Activated CD4-positive, alpha-beta T cell treated with anti-CD3 and anti-CD28 coated beads, Interleukin-2, amount 50 U/mL, for 4 hours (primary cell): ENCODE measurements at places on chromosomes 3 and 15.
A peak's percentile ranks its signal among the peaks of the same experiment; 100 is the strongest.

DNA sequence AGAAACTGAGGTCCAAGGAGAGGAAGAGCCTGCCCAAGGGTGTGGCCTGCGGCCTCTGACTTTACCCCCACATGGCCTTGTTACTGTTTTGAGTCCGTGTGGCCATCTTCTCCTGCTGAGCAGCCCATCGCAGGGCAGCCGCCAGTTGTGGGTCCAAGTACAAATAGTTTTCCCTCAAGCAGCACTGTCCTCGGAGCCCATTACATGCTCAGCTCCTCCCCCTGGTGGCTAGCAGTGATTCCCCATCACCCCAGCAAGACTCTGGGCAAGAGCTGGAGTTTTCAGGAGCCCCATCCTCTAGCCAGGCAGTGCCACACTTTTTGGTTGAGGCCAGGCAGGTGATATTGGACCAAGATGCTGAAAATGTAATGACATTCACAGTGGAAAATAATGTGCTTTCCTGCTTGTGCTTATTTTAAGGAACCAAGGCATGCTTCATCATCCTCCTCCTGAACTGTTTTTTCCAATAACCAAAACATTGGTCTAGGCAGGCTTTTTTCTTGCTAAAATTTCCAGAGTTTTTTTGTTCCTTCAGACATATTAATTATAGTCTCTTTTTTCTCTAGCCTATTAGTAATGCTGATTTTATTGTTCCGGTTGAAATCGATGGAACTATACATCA lies 23.2 kb upstream of the VILL start:
- peak; percentile 53 for DNase-seq

GRCh38 chr15:25694823-25695312 lies 168.3 kb downstream of the ATP10A start:
- DNase-seq = no peak

- no peak for DNase-seq
Measured at GRCh38 chr3:108158251-108158650, 64.0 kb downstream of the IFT57 start.

- no peak for DNase-seq
Measured at GRCh38 chr3:123533554-123534159, 51.2 kb downstream of the HACD2 start.

DNA sequence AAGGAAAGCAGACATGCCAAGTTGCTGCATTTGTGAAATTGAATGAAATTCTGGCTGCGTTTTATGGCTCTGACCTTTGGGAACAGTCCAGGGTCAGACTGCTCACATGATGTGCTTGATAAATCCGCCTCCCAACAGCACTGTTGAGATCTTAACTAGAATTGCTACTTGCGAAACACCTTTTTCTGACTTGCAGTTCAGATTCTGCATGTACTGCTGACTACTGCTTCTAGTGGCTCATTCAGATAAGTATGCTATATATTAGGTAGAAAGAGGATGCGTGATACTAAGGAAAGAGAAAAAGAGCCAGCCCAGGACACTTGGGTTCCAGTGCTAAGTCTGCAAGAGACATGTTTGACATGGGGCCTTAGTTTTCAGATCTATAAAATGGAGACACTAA lies 129.4 kb downstream of the LPP start:
- DNase-seq = no peak

DNA sequence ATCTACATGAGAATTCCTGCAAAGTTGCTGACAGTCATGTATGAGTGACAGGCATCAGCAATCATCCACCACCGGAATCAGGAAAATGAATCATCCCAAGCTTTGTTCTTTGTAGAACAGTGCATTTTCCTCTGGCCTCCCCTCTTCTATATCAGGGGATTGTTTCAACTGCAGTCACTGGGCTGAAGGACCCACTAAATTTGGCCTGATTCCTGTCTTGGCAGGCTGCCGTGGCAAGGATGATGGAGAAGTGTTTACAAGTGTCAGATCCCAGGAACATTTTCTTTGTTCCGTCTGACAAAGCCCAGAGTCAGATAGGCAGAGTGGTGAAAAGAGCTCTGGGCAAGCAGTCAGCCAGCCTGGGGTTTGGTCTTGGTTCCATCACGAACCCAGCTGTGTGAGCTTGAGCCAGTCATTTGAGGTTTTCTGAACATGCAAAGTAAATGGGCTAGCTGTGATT lies 175.1 kb upstream of the TSC22D2 start:
- DNase-seq = no peak

- DNase-seq = peak; percentile 38
Measured at GRCh38 chr15:65249641-65250040, 37.0 kb downstream of the PARP16 start.

GRCh38 chr3:155034786-155035185 lies 45.3 kb upstream of the MME start:
- no peak for DNase-seq

DNA sequence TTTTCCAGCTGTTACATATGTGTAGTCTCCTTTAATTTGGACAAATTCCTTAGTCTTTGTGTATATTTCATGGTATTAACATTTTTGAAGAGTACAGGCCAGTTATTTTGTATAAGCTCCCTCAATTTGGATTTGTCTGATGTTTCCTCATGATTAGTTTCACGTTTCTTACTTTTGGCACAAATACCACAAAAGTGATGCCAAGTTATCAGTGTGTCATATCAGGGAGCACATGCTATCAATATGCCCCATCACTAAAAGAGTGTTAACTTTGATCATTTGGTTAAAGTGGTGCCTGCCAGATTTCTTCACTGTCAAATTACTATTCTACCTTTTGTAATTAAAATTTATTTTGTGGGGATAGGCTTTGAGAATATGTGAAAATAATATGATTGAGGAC lies 14.6 kb downstream of the PCNP start:
- DNase-seq = no peak

GRCh38 chr3:172341482-172342059 lies 106.7 kb downstream of the GHSR start:
- no peak for DNase-seq

DNA sequence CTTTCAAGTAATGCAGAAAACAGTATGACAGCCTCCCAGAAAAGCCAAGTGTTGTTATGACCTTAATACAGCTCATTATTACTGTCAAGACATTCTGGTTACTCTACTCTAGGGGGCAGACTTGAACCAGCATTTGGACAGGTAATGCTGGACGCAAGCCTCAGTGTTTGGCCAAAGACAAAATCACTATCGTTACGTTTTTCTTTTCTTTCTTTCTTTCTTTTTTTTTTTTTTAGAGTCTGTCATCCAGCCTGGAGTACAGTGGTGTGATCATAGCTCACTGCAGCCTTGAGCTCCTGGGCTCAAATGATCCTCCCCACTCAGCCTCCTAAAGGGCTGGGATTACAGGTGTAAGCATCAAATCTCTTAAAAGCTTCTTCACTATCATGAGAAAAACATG lies 29.4 kb upstream of the TMEM45A start:
- DNase-seq = no peak

GRCh38 chr3:129663930-129664646 lies 57.6 kb upstream of the PLXND1 start:
- DNase-seq = no peak

DNA sequence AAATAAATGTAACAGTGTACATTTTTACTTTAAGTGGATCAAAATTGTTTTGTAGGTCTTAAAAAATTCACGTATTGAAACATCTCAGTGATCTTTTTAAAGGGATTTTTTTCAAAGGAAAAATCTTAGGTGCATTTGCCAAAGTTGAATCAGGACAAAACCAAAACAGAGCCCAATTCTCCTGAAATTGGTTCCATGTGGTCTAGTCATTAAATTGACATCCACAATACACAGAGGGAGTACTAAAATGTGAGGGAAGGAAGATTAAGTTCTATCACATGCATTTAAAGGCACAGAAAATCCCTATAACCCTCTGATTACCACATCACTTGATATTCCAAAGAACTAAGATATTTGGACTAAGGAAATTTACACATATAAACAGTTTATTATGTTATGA lies 39.3 kb upstream of the HDC start:
- DNase-seq = no peak

- no peak for DNase-seq
Measured at GRCh38 chr3:159832024-159832423, 156.6 kb upstream of the IL12A start.

DNA sequence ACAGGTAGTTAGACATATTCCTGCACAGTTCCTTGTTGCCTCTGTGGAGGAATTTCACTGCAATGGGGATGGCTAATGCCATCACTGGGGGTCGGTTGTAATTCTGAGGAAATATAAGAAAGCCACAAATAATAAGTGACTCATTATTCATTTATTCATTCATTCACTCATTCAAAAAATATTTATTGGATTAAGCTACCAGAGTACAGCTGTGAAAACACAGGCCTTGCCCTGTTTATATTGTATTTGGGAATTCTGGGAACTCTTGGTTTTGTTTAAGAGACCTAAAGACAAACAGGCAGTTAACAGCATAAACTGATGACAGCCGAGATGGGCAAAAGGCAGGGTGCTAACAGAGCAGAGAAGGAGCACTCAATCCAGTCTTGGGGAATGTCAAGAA lies 23.6 kb downstream of the PTX3 start:
- no peak for DNase-seq

- no peak for DNase-seq
Measured at GRCh38 chr3:71251156-71251775, 332.3 kb downstream of the FOXP1 start.

- DNase-seq = no peak
Measured at GRCh38 chr3:108891833-108892232, 61.8 kb downstream of the GUCA1C start.

GRCh38 chr15:52731732-52732470 lies 52.7 kb upstream of the ATOSA start:
- DNase-seq = no peak

- DNase-seq = no peak
Measured at GRCh38 chr15:70582143-70582945, 181.0 kb downstream of the UACA start.

DNA sequence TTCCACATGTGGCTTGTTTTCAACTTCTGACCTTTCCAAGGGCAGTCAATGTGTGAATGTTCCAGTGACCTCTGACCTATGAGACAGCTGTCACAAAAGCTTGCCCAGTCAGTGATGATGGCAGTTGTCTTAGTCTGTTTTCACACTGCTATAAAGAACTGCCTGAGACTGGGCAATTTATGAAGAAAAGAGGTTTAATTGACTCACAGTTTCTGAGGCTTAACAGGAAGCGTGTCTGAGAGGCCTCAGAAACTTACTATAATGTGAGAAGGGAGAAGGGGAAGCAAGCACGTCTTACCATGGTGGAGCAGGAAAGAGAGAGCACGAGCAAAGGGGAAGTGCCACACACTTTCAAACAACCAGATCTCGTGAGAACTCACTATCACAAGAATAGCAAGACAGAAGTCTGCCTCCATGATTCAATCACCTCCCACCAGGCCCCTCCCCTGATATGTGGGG lies 95.6 kb downstream of the ECT2 start:
- no peak for DNase-seq

GRCh38 chr3:187520027-187520945 lies 149.9 kb downstream of the SST start:
- DNase-seq = no peak

DNA sequence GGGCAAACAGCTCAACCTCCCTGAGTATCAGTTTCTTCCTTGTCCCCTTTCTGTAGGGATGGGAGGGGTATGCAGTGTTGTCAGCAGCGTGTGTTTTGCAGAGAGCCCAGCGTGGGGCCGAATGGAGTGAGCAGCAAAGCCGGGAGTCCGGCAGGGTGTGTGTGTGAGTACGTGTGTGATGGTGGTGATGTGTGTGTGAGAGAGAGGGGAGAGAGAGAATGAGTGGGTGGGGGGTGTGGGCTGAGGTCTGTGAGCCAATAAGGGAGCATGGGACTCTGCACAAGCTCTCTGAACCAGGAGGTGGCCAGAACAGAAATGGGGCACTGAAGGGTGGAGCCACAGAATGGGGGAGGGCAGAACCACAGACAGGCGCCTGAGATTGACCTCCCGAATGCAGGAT lies 43.8 kb downstream of the IFT122 start:
- DNase-seq = no peak

DNA sequence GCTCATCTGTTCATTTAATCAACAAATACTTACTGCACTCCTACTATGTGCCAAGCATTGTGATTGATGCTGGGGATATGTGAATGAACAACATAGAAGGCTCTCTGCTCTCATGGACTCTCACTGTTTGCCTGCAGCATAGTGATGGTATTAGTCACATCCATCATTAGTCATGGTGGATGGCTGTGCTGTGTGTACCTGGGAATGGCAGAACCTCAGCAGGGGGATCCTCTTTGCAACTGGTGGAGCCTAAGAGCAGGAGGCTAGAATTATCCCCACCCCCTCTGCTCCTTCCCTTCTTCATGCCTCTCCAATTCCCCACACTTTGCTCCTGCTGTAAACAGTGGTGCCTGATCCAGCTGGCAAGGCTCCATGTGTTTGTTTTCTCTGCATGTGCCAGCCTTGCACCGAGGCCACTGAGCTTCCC lies 20.5 kb downstream of the BOC start:
- DNase-seq = no peak

DNA sequence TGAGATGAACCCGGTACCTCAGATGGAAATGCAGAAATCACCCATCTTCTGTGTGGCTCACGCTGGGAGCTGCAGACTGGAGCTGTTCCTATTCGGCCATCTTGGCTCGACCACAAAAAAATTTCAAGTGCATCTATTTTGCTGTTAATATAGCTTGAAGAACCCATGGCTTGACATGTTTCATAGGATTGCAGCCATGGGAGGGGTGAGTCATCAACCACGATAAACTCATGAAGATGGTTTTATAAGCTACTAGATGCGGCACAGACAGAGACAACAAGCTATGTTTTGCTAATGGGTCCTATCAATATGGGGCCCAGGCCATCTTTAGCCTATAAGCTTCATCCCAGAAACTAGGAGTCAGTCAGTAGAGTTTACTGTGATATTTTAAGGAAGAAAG lies 100.4 kb upstream of the PHLDB2 start:
- no peak for DNase-seq

GRCh38 chr15:52236013-52236412 lies 44.8 kb upstream of the GNB5 start:
- no peak for DNase-seq

DNA sequence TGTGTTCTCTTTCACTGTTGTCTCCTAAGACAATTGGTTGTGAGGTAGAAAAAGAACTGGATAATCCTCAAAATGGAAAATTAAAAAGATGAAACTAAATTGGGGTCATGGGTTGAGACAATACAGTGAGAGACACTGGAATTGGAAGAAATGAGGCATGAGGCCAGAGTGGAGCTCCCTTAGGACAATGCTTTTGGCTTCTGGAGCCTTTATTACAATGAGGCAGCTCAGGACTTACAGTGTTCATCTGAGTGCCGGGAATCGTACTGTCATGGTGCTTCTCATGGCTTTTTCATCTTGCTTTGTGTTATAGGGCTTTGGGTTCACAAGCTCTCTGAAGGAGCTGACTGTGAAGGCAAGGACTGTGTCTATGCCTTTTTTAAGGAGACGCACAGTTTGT lies 293.5 kb downstream of the SOX2 start:
- no peak for DNase-seq
